ENCODE measurements at places on chromosomes 7 and 10.

DNA sequence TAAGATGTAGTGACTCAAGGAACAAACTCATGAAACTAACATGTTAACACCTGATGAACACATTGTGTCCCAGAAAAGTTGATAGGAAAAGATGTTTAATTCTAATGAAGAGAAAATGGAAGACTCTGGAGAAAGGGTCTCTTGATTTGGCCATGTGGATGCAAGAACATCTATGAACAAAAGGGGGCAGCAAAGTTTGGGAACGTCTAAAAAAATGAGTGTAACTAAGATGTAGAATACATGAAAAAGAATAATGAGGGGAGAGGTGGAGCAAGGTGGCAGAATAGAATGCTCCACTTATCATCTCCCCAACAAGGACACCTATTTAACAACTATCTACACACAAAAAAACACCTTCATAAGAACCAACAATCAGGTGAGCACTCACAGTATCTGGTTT, 805.1 kb downstream of the TNS3 start:
- peak; percentile 61 for DNase-seq

- no peak for DNase-seq
Measured at GRCh38 chr7:46603780-46604179, 682.7 kb upstream of the IGFBP3 start.

GRCh38 chr7:109930049-109930448, 1160.9 kb upstream of the LRRN3 start:
- DNase-seq: no peak

GRCh38 chr10:13668126-13668525, 81.4 kb downstream of the PRPF18 start:
- no peak for DNase-seq

All from NAMALWA (cell line).